Activated CD4-positive, alpha-beta memory T cell treated with anti-CD3 and anti-CD28 coated beads for 36 hours (primary cell): ENCODE measurements at places on chromosomes 5 and 9. TPM values are rescaled to one million over a fixed set of nuclear protein-coding genes. Genes with fewer than 3 reads are reported as not detected.

The GLIPR2 gene
- total RNA-seq = 24.7 TPM

The NXNL2 gene
- total RNA-seq = not detected

The GDA gene
- total RNA-seq = not detected

The ETF1 gene
- 131 TPM for total RNA-seq

The FAM151B gene
- total RNA-seq = 0.24 TPM

The SLC25A48 gene
- not detected for total RNA-seq

The CDC20B gene
- not detected for total RNA-seq

The PKD2L2 gene
- total RNA-seq = not detected

The SLC1A3 gene
- not detected for total RNA-seq

The PLEKHG4B gene
- total RNA-seq = not detected

The PCDHB9 gene
- total RNA-seq = not detected

The SLC34A1 gene
- total RNA-seq = not detected

The SPEF2 gene
- 13.0 TPM for total RNA-seq

The LCN2 gene
- total RNA-seq = not detected
